Stimulated activated CD8-positive, alpha-beta memory T cell treated with anti-CD3 and anti-CD28 coated beads, Interleukin-4, amount 100 ng/mL, for 48 hours (primary cell): ENCODE measurements at places on chromosomes 1 and 21.

DNA sequence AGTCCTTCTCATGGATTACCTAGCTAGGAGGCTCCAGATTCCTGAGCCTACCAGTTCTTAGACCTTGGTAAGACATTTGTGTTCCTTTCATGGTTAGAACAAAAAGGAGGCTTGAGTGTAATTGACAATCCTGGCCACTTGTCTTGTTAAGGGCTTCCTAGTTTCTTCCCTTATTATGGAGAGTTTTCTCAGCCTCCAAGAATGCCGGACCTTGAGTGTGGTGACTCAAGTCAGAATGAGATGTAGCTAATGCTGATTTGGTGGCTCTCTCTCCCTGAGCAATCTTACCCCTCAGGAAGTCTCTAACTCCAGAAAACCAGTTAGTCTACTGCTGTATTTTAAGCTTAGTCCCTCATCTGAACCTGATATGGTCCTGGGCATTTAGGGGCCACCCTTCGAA is 14.3 kb downstream of the CHI3L2 start:
- DNase-seq, result no peak

DNA sequence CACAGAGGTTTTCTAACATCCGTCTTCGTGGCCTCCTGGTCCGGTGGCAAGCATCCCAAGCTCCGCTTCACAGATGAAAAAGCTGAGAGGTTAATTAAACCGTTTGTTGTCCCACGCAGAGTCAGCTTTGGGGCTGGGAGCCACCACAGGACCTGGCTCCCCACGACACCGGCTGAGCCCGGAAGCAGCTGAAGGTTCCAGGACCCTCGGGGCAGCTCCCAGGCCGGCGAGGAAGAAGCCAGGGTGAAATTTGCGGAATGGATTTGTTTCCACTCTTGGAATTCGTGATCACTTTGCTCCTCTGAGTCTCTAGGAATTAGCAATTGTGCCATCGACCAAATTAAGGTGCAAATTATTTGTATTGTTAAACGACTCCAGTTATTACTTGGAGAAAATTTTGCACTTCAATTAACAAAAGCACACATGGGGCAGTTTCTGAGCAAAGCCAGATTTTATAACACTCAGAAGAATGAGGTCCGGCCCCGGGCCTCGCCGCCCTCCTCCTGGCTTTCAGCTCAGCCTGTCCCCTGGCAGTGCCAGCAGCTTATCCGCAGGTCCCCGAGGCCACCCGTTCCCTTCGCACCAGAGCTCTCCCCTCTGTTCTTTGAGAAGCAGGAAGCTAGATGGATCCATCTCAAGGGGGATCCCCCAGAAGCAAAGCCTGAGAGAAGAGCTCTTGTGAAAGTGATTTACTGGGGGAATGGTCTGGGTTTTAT is 69.1 kb downstream of the SIK1 start:
- no peak for DNase-seq

GRCh38 chr1:247400685-247401084 is 15.3 kb upstream of the NLRP3 start:
- no peak for DNase-seq

DNA sequence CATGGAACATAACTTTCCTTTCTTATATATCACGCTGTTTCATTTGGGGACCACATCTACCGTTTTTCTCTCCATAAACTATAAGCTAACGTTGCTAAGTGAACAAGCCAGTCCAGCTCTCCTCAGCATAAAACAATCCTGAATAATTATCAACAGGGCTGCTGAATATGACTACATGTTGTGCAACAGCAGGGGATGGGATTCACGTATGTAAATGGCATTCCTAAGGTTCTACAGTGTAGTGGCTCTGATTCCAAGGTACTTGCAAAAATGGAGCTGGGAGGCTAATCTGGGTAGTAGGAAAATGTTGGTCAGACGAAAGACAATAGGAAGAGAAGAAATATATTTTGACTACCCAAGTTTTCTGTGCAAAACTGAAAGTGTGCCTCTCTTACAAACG is 262.8 kb downstream of the RWDD3 start:
- no peak for DNase-seq

GRCh38 chr21:42012763-42013329 is 2.7 kb upstream of the ZBTB21 start:
- no peak for DNase-seq
